ENCODE measurements at places on chromosomes 12 and 14.
A peak's percentile ranks its signal among the peaks of the same experiment; 100 is the strongest.

GRCh38 chr14:89388853-89389252 lies 28.2 kb downstream of the FOXN3 start:
- DNase-seq = no peak

DNA sequence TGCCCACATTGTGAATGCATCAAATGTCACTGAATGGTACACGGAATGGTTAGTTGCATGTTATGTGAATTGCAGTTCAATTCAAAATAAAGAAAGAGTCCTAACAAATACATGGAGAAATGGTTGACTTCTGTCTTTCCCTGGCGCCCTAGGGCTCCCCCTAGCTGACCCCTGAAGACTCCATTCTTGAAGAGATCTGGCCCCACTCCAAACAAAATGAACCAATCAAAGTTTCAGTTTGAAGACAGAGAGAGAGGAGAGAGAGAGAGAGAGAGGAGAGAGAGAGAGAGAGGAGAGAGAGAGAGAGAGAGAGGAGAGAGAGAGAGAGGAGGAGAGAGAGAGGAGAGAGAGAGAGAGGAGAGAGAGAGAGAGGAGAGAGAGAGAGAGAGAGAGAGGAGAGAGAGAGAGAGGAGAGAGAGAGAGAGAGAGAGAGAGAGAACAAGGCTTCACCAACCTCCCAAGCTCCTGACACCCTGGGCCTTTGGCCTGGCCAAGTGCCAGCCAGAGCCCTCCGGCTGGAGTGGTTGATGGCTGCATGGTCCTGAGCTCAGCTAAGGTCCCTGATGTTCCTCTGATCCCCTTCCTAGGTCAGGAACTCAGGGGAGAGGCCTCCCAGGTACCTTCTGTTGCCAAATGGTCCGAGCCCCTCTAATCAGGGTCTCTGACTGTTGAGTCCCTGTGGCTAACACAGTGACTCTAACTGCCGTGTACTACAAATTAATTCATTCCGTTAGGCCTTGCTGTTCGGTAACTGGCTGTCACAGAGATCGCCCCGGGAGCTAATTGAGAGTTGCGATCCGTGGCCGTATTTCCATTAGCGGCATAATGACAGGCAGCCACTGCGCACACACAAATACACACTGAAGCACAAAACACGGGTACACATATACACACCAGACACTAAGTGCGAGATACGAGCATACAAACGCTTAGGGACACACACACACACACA lies 188.8 kb downstream of the ESRRB start:
- no peak for DNase-seq

DNA sequence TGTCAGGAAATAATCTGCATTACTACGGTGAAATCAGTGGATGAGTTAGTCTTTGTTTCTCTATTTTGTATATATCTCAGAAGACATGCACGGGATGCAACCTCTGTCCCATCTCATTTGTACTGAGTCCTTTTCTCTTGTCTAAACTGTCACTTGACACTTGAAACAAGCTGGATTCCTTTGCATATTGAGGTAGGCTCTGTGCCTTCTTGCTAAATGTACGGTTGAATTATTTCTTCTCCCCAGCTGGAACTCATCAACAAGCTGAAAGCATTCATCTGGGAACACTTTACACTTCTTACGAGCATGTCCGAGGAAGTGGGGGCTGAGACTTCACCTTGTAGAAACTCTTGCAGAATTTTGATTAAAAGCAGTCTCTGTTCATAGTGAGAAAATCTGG lies 119.5 kb downstream of the VEZT start:
- no peak for DNase-seq

DNA sequence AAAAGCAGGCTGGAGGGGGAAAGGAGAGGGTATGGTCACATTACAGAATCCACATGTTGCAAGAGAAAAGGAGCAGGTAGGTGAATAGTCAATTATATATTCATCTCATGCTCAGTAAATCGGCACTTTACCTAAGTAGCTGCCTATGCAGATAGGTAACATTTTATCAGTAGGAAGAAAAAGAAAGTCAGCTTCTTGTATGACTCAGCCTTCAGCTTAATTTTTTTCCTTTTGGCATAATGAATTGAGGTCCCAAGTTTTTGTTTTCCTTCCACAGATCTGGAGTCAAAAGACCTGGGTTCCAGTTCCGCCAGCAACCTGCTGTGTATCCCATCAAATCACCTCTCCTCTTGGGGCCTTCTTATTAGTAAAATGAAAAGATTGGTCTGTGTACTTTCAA lies 6.0 kb upstream of the ACSM4 start:
- no peak for DNase-seq

GRCh38 chr12:26832822-26833742 lies at the start of gene ITPR2:
Gene ITPR2, minus strand, starts transcription at chr12:26833194. Its CDS starts 413 bp downstream, at chr12:26832781.
- DNase-seq = peak; percentile 84

GRCh38 chr12:59155448-59155847 lies 235.1 kb upstream of the LRIG3 start:
- DNase-seq = no peak

DNA sequence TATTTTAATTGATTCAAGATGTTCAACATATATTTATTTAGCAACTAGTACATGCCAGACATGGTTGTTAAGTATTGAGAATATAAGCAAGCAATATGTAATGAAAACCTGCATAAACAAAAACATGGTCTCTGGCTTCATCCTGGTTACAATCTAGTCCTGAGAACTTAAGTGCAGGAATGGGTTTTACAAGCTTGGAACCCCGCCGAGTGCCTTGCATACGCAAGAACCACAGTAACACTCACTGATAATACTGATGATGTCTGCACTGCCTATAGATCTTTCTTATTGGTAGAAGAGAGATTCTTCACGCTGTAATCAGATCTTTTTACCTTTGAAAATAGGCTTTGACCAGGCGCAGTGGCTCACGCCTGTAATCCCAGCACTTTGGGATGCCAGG lies 22.9 kb upstream of the CALM1 start:
- DNase-seq = no peak

DNA sequence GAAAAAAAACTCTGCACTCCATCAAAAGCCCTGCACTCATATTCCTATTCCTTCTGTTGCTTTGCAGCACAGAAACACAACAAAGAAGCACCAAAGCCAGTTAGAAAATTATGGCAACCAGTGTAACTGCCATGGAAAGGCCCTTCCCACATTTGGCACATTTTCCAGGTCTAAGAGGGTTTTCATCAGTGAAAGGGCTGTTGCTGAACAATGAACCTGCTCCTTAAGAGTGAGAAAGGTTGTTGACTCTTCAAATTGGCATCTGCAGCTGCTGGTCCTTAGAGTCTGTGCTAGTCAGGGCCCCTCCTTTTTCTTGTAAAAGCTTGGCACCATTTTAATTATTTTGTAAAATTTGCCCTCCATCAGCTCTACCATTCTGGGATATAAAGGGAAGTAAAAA lies 378.7 kb upstream of the KITLG start:
- no peak for DNase-seq

GRCh38 chr12:47017901-47018475 lies 61.4 kb upstream of the PCED1B start:
- DNase-seq = no peak

- DNase-seq = no peak
Measured at GRCh38 chr14:64689289-64689688, 14.9 kb upstream of the PLEKHG3 start.

GRCh38 chr12:12890543-12891079 lies 751 bp upstream of the GPRC5A start:
- no peak for DNase-seq

DNA sequence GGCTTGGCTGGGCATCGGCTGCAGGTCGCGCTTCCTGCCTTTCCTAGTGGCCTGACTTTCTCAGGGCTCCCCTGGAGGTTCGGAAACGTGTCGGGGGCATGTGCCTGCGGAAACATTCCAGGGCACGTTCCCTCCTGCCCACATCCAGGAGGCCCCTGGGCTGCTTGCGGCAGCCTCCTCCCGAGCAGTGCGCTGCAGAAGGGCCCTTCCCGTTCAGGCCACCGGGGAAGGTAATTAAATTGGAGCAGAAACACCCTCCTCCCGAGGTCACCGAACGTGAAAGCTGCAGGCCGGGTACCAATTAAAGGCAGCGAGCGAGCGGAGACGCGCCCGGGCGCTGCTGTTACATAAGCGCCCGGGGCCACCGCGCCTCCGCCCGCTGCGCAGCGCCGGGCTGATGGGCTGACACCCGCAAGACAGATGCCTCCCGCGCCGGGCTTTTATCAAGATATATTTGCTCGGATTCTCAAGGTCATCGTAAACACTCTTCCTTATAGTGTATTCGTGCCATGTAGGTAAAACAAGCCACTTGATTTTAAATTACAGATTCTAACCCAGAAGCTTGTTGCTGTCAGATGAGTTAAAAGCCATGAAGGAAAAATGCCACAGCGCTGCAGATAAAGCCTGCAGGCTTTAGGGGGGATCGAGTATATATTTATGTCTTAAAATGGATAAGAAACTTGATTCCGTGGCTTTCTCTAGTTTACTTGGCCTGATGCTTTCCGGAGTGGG lies 31.4 kb downstream of the SSPN start:
- no peak for DNase-seq

DNA sequence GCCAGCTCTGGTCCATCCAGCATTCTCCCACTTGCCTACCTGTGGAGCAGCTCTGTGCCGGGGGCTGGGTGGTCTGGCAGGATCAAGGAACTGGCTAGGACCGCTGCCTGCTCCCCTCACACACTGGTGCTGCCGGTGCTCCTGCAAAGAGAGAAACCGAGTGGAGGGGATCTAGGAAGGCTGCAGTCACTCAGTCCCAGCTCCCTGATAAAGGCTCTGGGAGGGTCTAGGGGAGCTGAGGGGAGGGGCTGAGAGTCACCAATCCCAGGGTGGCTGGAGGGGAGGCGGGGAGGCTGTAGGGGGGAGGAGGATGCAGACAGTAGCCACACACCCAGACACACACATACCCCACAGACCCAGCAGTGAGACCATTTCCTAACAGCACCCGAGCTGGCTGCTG lies at the start of gene TAC3:
TAC3 (minus strand) TSS at position 182 of the 400 bp plus-strand sequence. CDS start 732 bp downstream, outside the sequence.
- DNase-seq = no peak

- no peak for DNase-seq
Measured at GRCh38 chr14:79783041-79783440, 428.3 kb downstream of the DIO2 start.

- no peak for DNase-seq
Measured at GRCh38 chr14:48323665-48324064, 648.3 kb upstream of the MDGA2 start.

- DNase-seq = no peak
Measured at GRCh38 chr12:120941846-120942405, 36.4 kb upstream of the HNF1A start.

DNA sequence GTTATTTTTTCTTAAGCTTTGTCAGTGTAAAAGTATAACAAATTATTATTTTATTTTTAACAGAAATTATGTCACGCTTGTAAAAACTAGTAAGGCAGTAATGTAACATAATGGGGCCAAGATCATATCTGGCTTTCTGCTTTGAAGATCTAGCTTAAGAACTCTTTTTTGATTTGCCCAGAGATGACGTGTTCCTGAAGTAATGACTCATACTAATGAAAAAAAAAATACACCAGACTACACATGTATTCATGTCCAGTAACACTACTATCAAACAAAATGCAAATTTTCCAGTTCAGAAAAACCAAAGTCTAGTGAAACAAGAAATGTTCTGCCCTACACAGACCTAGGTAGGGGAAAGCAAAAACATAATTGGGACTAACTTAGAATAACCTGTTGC lies 432.2 kb upstream of the ATXN7L3B start:
- DNase-seq = peak; percentile 57

DNA sequence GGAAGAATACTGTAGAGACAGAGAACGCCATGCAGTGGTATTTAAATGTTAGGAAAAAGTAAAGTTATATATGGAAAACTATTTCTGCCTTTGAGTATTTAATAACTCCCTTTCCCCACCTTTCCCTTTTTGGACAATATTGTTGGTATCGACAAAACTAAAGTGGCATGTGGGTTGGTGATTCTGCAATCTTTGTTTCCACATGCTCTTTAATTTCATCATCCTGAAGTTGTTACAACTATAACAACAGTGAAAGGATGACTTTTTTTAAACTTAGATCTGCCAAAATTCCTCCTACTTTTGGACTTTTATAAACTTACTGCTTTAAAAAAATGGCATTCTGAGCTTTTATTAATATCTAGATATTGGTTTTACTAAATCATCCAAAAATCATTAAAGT lies 25.3 kb downstream of the TTC8 start:
- DNase-seq = no peak

DNA sequence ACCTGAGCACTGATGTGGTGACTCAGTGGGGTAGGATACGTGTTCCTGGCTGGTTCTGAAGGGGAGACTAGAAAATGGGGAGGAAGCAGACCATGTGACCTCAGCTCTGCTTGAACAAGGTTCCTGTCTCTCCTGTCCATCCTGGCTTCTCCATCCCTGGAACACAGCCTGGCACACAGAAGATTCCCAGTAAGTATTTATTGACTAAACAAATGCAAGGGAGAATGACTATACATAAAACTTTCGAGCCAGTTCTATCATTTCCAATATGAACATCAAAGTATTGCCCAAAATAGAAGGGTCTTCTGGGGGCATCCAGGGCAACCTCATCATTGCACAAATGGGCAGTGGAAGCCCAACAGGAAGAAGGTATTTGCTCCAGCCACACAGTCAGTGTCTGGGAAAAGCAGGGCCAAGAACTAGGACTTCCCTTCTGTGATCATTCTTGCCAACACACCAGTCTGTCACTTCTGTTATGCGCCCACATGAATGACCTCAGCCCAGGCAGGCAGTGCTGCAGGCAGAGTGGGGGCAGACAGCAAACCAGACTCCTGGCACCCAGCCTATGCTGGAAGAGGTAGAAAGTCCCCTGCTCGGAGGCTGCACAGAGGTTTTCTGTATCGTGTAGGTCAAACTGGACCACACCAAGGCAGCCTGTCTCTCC lies 5.6 kb upstream of the SERPINA9 start:
- DNase-seq = no peak

GRCh38 chr14:72607386-72608130 lies 286.3 kb downstream of the DPF3 start:
- DNase-seq = no peak

GRCh38 chr12:131011165-131012079 lies 57.7 kb downstream of the ADGRD1 start:
- DNase-seq = no peak

GRCh38 chr14:71438684-71439083 lies 493.5 kb upstream of the RGS6 start:
- no peak for DNase-seq

GRCh38 chr12:132140501-132140900 lies 3.6 kb downstream of the DDX51 start:
- no peak for DNase-seq

Data from COLO829 (cell line).